ENCODE measurements at places on chromosomes 1 and 21.

- DNase-seq = no peak
Observed at GRCh38 chr1:42017259-42017658, 98.5 kb upstream of the HIVEP3 start.

GRCh38 chr1:11321656-11322491, 48.9 kb downstream of the UBIAD1 start:
- no peak for DNase-seq

DNA sequence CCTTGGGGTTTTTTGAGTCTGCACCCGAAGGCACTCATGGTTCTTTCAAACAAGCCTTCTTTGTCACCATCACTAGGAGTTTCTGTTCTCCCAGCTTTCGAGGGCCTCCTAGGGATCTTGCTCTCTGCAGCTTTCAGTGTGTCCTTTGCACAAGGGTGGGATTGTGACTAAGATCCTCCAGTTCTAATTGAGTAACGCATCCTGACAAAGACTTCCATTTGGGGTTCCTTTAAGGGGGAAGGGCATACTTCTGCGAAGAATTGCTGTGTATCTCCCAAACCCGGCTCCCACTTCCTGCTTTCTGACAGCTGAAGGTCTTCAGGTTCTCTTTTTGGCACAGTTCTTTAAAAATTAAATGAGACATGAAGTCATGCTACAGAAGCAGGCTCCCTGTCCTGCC, 139.4 kb downstream of the EDEM3 start:
- DNase-seq = no peak

DNA sequence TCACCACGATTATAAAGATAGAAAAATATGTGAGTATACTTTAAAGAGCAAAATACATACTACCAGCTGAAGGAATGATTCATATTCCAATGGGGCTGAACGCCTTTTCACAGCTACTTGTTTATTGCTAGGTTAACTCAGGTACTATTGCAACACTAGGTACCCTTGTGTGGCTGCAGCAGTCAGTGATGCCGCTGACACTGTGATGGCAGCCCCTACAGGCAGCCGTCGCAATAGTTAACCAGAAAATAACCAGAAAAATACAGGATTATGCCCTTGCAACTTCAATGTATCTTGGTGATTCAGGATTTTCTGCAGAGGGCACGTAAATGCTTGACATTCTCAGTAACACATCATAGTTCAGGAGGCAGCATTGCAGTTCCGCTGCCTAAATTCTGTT, 1.6 kb upstream of the MARK1 start:
- DNase-seq = peak; percentile 10

DNA sequence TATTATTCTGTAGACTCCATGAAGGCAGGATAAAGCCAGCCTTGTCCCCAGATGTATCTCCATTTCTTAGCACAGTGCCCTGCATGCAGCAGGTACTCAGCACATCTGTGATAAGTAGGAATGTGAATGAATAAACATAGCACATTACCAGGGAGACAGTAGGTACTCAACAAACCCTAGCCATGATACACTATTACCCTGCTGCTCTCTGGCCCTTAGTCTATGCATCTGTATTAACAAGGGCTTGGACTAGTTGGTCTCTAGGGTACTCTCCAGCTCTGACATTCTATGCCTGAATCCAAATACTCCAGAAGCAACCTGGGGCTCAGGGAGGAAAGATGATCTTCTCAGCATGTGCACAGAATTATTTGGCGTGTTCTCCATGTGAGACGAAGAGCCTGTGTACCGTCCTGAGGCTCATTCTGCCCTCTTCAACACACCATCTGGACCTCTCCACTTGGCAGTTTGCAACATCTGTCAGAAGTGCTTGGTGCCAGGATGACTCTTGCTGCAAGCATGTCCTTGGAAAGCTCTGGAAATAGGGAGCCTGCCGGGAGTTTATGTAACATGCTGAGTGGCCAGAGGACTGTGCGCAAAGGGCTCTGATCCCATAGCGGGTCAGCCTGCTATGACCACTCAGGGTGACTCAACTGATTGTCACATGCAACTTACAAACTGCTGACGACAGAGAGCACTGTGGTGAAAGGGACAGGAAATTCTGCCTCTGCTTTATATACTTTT, 228.2 kb upstream of the USP24 start:
- DNase-seq = peak; percentile 65

DNA sequence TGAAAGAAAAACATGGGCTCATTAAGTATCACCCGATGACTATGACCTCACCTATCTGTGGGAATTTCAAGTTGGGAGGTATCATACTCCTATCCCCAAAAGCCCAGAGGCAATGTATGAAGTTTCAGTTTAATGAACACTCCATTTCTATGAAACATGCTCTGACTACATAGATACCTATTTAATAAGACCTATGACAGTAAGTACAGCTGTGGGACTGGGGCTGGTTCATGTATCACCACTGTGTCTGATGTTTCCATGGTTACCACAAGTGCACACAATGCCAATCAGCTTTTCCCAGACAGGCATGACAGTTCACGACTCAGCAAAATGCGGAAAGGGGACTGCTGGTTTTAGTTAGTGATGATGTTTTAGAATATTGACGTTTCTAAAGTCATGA, 167.7 kb downstream of the SIPA1L2 start:
- DNase-seq = peak; percentile 51

DNA sequence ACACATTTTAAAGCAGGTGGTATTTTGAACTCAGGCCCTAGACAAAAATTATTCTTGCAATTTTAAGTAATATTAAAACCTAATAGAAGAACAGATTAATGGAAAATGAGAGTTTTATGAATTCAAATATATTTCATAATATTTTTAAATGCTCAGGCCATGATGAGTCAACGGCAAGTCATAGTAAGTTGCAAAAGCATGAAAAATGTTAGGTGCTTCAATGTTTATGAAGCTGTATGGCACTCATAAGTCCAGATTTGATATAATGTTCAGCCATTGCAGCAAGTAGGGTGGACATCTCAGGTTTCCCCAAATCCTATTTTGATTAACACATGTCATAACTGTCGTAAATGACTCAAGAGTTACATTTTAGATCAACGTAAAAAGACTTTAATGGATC, 112.6 kb downstream of the GRIK1 start:
- no peak for DNase-seq

DNA sequence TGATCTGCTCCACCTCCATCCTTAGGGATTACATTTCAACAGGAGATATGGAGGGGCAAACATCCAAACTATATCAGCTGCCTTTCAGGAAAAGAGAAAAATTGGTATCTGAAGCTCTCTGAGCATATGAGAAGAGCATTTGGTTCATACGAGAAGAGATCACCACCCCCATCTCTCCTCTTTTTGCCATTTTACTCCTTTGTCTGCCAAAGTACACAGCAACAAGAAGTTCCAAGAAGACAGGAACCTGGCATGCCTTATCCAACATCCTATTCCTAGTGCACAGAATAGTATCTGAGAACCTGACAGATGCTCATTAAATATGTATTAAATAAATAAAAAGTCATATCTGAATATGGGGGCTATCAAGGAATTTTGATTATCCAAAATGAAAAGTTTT, 142.5 kb upstream of the PKN2 start:
- no peak for DNase-seq

DNA sequence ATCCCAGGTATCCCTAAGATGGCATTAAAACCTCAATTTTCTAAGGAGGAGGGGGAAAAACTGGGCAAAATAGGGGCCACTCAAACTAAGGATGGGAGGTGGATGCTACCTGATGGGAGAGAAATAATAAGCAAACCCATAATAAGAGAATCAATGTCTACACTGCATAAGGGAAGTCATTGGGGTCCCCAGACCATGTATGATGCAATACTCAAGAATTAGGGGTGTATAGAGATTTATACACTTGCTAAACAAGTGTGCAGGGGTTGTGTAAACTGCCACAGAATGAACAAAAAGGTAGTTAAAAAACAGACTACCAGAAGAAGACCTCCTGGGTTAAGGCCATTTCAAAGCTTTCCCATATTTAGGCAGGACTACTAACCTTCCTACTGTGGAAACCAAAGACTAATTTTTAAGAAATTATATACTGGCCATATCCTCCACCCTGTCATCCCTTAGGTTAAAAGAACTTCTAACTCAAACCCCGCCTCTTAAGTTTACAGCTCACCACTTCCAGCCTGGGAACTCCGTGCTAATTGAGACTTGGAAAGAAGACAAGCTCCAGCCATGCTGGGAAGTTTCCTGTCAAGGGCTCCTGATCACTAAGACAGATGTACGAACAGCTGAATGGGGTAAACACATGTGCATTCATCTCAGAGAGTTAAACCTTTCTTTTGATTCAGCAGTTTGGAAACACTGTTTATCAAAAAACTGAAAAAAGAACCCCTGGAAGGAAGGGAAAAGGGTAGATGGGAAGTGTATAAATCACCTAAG, 64.4 kb upstream of the TLR5 start:
- DNase-seq = no peak

- DNase-seq = no peak
Observed at GRCh38 chr1:115237507-115237906, 100.5 kb downstream of the NGF start.

- DNase-seq = peak; percentile 84
Observed at GRCh38 chr1:86156566-86157455, at the start of gene COL24A1. COL24A1 (minus strand) TSS chr1:86156772; CDS start chr1:86156396, 376 bp downstream.

- DNase-seq = peak; percentile 39
Observed at GRCh38 chr1:45411510-45411899, 71.3 kb upstream of the MUTYH start.

- DNase-seq = no peak
Observed at GRCh38 chr1:186749820-186750219, 69.6 kb upstream of the PTGS2 start.

GRCh38 chr1:226697151-226697928, 41.7 kb downstream of the ITPKB start:
- DNase-seq = no peak

DNA sequence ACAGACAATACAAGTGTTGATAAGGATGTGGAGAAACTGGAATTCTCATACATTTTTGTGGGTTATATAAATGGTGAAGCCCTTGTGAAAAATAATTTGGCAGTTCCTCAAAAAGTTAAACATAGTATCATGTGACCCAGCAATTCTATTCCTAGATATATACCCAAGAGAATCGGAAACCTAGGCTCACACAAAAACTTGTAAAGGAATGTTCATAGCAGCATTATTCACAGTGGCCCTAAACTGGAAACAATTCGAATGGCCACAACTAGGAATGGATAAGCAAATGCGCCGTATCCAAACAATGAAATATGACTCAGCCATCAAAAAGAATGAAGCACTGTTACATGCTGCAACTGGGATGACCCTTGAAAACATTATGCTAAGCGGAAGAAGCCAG, 3.9 kb upstream of the CD247 start:
- no peak for DNase-seq

- DNase-seq = no peak
Observed at GRCh38 chr1:165960136-165960535, 132.7 kb downstream of the UCK2 start.

- DNase-seq = no peak
Observed at GRCh38 chr1:36845802-36846201, 188.5 kb downstream of the GRIK3 start.

DNA sequence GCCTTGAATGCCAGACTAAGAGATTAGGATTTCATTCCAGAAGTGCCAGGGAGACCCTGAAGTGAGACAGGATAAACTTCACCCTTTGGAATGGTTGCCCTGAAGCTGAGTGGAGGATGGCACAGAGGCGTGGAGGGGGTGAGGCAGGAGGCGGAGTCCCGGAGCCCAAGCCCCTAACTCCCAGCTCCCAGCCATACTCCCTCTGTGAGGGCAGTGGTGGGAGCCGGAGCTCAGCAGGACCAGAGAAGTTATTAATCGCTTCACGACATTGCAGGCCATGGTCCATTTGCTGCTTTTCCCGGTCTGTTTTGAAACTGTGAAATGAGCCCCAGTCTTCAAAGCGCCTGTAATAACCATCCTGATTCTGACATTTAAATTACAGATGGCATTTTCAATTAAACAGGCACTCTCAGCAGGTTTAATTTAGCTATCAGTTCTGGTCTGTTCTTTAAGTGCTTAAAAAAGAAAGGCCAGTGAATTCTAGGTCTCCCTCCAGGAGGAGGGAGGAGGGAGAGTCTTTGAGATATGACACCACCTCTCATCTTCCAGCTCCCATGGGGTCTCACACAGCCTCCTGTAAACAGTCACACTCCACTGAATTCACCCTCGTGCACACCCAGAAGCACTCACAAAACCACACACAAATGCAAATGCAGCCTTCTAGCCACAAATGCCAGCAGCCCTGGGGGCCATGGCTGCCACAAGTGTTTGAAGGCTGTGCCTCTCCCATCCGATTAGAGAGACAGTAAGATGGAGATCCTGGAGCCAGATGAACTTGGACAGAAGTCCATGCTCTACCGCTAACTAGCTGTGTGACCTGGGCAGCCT, 19.6 kb downstream of the FBXO2 start:
- DNase-seq = no peak

GRCh38 chr1:157288996-157289395, 150.8 kb upstream of the ETV3 start:
- no peak for DNase-seq

DNA sequence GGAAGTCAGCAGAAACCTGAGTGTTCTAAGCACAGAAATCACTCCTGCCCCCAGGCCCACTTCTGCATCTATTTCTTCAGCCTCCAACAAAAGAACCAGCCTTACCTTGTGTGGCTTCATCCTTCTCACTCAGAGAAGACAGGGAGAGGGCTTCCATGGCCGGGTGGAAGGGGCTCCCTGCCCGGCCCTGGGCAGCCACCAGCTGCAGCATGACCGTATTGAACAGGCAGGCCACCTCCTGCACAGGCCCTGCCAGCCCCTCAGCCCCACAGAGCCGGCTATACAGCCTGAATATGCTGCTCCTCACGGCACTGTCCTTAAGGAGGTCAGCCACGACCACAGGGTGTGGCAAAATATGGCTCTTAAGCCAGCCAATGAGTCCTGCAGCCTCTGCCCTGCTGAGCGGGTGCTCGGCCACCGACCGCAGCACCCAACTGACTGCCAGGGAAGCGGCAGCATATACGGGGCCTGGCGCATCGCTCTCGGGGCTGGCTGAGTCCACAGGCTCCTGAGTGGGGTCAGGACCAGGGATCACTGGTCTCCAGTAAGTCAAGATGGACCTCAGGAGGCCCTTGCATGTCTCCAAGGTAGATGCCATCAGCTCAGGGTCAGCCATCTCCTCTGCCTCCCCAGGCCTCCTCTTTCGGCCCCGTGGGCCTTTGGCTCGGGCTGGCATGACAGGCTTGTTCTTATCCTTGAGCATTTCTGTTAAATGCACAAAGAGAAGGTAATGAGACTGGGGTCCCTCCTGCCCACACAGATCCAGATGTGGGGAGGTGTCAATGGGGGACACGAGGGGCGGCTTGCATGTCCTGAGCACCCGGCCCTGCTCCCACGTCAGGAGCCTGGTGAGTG, 17.9 kb downstream of the MRAP start:
- no peak for DNase-seq

DNA sequence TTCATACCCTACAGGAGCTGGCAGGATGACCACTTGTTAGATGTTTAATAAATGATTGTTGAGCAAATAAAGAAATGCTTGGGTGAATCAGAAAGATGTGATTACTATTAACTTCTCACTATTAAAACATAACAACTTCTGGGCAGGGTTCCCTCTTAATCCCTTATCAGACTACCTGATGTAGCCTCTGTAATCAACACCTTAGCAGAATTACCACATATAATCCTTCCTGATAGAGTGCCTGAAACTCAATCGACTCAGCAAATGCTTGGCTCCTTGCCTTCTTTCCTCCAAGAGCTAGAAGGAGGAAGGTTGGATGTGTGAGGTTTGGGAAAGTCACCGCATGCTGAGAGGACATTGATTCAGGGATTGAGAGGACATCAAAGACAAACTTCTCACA, 34.8 kb upstream of the DSCAM start:
- DNase-seq = no peak

- no peak for DNase-seq
Observed at GRCh38 chr1:94275083-94275482, 37.7 kb upstream of the ARHGAP29 start.

GRCh38 chr1:150082494-150082893, 14.9 kb downstream of the VPS45 start:
- DNase-seq = no peak

Measured in NCI-H510A treated with DMSO at 0.1 percent for 48 hours (cell line).